ENCODE measurements at places on chromosomes 2 and 18.

- DNase-seq = no peak
Measured at GRCh38 chr2:207437524-207438143, 92.1 kb upstream of the CREB1 start.

- DNase-seq = no peak
Measured at GRCh38 chr2:143994961-143995360, 525.0 kb downstream of the ZEB2 start.

- no peak for DNase-seq
Measured at GRCh38 chr2:176502619-176503018, 233.4 kb downstream of the MTX2 start.

GRCh38 chr2:123870206-123870880, 154.7 kb upstream of the CNTNAP5 start:
- no peak for DNase-seq

- no peak for DNase-seq
Measured at GRCh38 chr18:49601211-49601610, 39.4 kb downstream of the LIPG start.

DNA sequence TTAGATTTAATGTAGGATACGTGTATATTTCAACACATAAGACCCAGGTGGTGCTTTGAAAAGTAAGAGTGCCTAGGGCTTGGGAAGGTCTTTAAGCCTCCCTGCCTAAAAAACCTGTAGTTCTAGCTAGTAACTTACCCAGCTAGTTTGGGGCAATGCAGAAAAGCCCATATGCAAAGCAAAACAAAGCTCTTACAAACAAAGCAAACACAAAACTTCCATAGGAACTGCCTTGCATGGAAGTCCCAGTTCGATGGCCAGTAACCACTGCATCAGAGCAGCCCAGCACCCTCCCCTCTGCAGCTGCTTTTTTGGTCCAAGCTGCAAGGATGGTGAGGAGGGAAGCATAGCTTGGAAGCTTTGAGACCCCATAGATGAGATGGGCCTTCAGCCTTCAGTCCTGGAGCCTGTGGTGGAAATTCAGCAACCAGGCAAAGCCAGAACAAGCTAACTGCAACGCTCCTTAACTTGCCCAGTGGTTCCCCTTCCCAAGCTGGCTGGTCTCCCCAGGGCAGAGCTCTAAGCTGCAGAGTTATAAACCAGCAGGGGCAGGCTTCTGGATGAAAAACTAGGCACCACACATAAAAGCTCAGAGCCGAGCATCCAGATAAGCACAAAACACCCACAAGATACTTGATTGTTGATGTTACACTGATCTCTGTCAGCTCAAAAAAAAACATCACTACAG, 16.2 kb downstream of the C2orf76 start:
- DNase-seq = no peak

GRCh38 chr18:33132657-33133056, 307.9 kb downstream of the CCDC178 start:
- DNase-seq = no peak

GRCh38 chr2:108376774-108377173, 980 bp upstream of the SULT1C4 start:
- no peak for DNase-seq

DNA sequence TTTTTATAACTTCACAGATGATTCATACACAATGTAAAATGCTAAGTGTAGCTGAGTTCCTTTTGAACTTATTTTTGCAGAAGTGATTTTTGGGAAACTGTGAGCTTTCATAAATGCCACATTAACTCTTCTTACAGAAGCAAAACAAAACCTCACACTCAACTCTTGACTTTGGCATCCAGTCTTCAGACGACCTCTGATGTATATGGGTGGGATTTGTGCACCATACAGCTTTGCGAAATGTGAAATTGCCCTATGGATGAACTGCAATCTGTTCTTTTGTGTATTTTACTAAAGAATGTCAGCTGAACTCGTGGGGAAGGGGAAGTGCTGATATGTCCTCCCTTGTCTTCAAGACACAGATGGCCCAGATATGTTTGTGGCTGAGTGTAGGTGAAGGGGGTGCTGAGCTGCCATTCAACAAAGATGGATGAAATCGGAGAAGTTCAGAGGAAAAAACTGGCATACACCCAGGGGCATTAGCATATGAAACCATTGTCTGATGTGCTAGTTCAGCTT, 218.3 kb downstream of the PTGR3 start:
- DNase-seq = no peak

DNA sequence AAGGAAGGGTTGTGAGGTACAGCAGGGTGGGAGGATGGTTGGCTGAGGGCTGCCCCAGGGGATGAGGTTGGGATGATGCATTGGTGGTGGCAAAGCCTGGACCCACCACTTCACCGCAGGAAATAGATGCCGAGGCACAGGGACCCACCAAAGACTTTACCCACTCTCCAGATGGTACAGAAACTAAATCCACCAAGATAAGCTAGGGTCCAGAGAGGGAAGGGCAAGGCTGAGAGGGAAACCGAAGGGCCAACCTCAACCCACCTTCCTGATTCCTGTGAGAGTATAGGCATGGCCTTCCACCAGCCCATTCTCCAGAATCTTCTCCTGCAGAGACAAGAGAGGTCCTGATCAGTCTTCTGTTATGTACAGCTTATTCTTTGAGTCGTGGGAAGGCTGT, 18.1 kb downstream of the CAPN14 start:
- DNase-seq = no peak

- no peak for DNase-seq
Measured at GRCh38 chr2:33652830-33653229, 53.7 kb upstream of the FAM98A start.

DNA sequence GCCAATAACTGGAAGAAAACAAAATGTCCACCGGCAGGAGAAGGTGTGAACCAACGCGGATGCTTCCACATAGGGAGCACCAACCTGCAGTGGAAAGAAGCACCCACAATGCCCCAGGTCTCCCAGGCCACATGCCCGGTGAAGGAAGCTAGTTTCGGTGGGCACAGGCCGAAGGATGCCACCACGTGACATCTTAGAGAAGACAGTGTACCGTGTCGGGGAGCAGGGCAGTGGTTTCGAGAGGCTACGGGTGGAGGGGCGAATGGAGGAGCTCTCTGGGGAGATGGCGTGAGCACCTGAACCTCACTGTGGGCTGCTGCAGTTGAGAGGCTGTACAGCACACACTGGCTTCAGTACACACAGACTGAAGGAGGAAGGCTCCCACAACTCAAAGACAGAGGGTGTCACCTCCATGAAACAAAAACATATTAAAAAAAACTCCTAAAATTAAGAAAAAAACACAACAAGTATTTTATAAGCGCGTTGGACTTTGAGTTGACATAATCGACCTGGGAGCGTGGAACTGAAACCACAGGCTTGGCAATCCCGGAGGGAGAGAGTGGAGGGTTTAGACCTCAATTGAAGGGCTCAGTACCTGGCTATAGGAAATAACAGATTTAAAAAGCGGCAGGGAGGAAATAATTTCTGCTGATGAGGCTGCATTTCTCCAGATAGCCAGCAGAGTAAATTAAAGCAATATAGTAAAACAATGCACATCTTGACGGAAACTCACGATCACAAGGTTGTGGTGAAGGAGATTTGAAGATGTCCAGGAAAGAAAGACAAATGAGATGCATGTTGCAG, 160.1 kb downstream of the RTP5 start:
- DNase-seq = peak; percentile 13

GRCh38 chr2:12027136-12027535, 280.7 kb downstream of the LPIN1 start:
- no peak for DNase-seq

- DNase-seq = no peak
Measured at GRCh38 chr18:68466672-68467071, 248.2 kb downstream of the TMX3 start.

GRCh38 chr2:241768850-241769249, 7.8 kb upstream of the GAL3ST2 start:
- no peak for DNase-seq

DNA sequence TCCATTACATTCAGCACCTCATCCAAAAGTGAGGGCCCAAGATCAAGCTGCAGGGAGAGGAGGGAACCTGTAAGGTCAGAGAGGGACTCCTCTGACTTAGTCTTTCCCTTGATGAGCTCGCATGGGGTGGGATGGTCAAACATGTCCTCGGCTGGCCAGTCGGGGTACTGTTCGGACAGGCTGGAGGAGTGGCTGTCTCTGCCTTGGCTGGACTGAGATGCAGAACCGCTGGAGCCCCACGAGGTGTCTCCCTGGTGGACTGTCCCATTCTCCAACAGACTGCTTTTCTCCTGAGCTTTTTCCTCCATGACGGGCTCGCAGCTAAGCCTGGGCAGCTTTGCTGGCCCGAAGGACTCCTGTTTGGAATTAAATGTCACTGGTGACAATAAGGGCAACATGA, 25.6 kb downstream of the CDC42EP3 start:
- DNase-seq = no peak

Measured in stimulated activated CD8-positive, alpha-beta memory T cell treated with anti-CD3 and anti-CD28 coated beads, Interleukin-4, amount 100 ng/mL, for 48 hours (primary cell).